ENCODE measurements at places on chromosomes 7 and 10. TPM values are rescaled to one million over a fixed set of nuclear protein-coding genes. Genes with fewer than 3 reads are reported as not detected.

The LEP gene
- total RNA-seq = not detected

- DNase-seq = peak; percentile 72
These were observed 146.1 kb upstream of the FRMD4A start for GRCh38 chr10:14476641-14477407.

DNA sequence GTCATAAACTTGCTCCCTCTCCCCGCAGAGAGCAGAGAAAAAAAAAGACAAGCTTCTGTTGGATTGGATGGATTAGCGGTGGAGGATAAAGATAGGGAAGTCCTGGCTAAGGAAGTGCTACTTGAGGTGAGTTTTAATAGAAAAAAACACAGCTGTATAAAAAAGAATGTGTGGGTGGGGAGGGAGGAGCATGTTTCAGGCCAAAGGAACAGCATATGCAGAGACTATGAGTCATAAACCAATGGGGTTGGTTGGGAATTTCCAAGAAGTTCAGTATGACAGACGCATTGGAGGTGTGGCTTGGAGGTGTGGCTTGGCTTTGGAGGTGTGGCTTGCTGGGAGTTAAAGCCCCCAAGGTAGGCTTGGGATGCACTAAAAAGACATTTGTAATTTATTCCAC, 103.0 kb upstream of the LSM8 start:
- no peak for DNase-seq

DNA sequence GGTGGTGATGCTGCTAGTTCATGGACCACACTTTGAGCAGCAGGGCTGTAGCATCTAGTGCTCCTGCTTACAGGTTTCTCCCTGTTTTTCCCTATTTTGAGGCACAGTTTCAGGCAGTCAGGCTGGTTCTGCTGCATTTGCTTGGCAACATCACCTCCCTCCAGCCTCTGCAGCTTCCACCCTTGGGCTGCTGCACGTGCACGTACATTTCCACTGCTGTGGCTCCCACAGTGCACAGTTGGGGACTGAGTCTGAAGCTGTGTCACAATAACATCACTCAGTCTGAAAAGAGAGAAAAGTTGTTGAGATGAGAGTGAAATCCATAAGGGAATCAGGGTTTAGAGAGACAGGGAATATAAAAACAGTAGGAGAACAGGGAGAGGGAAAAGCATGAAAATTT, 230.7 kb upstream of the FZD1 start:
- DNase-seq = peak; percentile 39

DNA sequence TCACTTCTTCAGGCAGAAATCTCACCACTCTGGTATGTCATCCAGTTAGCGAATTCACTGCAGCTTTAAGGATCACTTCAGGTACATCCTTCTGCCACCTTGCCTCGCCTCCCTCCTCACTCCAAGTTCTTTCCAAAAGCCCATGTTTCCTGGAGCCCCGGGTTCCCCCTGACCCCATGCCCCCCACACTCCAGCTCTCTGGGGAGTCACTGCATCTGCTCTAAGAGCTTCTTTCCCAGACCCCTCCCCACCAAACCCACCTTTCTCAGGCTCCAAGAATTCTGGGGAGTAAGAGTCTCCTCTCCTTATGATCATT, 969.5 kb upstream of the ZNF722 start:
- DNase-seq = no peak

DNA sequence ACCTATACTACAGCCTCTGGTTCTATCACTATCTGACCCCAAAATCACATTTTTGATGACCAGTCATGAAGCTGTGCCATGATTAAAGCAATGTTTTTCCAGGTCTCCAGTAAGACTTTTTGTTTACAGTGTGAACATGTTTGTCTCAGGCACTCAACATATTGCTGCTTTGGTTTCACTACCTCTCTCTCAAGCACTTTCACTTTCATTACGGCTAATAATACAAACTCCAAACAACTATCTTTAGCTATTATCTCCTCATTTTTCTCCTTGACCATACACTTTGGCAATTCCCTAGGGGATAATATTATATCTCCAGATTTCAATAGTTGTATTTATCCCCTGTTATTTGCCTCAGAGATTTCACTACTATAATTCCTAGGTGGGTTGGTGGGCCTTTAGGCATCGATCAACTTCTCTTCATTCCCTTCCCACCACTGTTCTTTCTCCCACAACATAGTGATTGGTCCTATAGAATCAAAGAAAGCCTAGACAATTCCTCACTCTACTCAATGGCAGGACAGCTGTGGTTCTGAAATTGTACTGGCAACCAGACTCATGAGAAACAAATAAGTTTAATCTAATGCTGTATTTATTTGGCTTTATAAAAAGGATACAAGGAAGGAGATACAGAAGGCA, 261.4 kb upstream of the ZWINT start:
- DNase-seq = no peak

DNA sequence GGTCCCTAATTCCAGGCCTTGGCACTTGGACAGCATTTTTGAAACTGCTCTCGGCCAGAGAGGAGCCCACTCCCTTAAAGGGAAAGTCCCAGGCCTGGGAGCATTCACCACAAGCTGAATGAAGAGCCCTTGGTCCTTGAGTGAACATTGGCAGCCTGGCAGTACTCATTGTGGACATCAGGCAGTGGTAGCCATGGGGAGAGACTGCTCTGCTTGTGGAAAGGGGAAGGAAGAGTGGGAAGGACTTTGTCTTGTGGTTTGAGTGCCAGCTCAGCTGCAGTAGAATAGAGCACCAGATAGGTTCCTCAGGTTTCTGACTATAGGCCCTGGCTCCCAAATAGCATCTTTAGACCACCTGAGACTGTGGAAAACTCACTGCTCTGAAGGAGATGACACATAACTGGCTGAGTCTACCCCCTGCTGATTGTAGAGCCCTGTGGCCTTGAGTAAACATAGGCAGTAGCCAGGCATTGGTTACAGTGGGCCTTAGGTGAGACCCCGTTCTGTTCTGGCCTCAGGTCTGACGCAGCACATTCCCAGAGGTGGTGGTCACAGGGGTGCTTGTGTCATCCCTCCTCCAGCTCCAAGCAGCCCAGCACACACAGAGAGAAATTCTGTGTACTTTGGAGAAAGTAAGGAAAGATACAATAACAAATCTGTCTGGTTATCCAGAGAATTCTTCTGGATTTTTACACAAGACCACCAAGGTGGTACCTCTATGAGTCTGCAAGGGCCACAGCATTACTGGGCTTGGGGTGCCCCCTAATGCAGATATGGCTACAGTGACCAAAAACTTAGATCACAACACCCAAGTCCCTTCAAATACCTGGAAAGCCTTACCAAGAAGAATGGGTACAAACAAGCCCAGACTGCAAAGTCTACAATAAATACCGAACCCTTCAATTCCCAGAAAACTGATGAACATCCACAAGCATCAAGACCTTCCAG, 153.8 kb downstream of the GNAI1 start:
- no peak for DNase-seq
